ENCODE measurements at places on chromosomes 7 and 10. TPM values are rescaled to one million over a fixed set of nuclear protein-coding genes. Genes with fewer than 3 reads are reported as not detected.

Gene NUDT13
- total RNA-seq: 1.2 TPM

DNA sequence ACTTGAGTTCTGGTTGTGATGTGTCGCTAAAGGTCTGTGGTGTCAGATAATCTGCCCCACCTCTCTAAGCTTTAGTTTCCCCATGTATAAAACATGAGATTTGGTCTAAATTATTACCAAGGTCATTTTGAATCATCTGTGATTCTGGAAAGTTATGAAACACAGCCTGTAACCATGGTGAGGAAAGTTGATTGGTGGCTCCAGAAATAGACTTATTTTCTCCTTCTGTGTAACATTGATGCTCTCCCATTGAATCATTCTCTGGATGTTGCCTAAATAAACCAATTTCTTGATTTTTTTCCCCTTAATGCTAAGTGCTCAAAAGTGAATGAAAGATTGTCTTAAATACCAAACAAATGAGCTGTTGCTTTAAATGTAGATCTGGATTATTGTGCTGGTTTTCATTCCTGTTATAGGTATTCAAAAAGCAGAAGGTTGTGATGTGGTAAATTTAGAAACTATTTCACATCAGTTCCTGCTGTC, 30.0 kb upstream of the PCGF5 start:
- DNase-seq: no peak

DNA sequence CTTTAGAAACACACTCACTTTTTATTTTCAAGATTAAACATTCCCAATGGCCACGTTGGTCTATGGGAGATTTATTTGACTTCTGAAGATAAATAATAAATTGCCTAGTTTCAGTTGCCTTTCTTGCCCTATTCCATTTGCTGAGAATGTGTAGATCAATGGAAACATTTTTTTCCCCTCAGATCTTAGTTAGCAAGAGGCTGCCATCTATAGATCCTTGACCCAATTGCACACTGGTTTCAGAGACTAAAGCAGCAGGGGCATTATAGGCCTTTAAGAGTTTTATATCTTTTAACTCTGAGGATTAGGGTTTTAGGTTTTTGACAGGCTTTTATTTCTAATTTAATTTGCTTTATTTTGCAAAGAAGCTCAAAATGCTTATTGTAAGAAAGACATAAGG, 163.2 kb upstream of the GPR26 start:
- DNase-seq: no peak

DNA sequence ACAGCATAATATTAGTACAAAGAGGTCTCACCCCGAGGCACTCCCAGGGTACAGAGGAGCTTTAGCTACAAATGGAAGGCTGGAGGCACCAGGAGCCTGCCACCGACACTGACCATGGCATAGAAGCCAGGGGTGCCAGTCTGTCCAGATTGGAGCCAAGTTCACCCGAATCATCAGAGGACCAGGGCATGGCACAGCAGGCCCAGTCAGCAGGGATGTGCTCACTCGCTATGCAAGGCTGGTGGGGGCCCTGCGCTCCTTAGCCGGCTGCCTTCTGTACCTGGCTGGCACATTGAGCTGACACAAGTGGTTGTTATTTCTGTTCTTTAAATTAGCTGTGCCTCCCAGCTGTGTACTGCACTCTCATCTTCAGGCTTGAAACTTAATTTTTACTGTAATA, 149.3 kb downstream of the TCERG1L start:
- DNase-seq: no peak

Data from activated naive CD4-positive, alpha-beta T cell treated with anti-CD3 and anti-CD28 coated beads, Interleukin-2, amount 50 U/mL, for 72 hours (primary cell).